ENCODE measurements at places on chromosomes 6 and 20.

GRCh38 chr6:134398453-134398852, 80.5 kb upstream of the SGK1 start:
- peak; percentile 10 for DNase-seq

- no peak for DNase-seq
Measured at GRCh38 chr6:143187238-143187923, 126.7 kb downstream of the AIG1 start.

- DNase-seq = no peak
Measured at GRCh38 chr6:104686550-104687175, 173.1 kb downstream of the HACE1 start.

DNA sequence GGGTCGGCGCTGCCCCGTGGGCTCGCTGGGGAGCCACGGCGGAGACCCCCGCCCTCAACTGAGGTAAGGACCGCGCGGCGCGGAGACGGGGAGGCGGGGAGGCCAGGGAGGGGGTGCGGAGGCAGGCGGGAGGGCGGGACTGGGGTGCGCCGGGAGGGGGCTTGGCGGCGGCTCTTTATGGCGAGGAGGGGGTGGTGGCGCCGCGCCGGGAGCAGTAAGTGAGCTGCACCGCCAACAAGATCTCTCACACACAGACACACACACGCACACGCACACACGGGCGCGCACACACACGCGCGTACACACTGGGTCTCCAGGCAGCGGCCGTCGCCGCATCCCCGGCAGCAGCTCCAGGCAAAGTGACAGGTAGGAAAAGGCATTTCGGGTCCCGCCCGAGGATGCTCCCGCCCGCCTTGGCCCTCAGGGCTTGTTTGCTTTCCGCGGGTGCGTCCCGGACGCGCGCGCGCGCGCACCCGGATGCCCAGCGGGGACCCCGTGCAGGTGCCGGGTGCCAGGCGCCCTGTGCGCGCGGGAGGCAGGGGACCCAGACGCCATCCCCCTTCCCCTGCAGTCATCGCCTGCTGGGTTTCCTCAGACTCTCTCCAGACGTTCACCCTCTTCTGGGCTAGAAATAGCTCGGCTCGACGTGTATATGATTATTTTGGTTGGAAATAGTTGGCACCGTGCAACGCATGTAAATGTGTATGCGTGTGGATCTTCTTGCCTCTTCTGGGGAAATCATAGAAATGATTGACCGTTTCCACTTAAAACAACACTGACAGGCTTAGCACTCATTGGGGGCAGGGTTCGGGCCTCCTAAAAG, at the start of gene PLCB4:
Gene PLCB4, plus strand, starts transcription at position 247 of the 823 bp plus-strand sequence. CDS start 238,728 bp downstream, outside the sequence.
- peak; percentile 39 for DNase-seq

- no peak for DNase-seq
Measured at GRCh38 chr6:105014954-105015353, 58.0 kb downstream of the LIN28B start.

GRCh38 chr6:32140420-32141046, 10.4 kb upstream of the FKBPL start:
- peak; percentile 58 for DNase-seq

DNA sequence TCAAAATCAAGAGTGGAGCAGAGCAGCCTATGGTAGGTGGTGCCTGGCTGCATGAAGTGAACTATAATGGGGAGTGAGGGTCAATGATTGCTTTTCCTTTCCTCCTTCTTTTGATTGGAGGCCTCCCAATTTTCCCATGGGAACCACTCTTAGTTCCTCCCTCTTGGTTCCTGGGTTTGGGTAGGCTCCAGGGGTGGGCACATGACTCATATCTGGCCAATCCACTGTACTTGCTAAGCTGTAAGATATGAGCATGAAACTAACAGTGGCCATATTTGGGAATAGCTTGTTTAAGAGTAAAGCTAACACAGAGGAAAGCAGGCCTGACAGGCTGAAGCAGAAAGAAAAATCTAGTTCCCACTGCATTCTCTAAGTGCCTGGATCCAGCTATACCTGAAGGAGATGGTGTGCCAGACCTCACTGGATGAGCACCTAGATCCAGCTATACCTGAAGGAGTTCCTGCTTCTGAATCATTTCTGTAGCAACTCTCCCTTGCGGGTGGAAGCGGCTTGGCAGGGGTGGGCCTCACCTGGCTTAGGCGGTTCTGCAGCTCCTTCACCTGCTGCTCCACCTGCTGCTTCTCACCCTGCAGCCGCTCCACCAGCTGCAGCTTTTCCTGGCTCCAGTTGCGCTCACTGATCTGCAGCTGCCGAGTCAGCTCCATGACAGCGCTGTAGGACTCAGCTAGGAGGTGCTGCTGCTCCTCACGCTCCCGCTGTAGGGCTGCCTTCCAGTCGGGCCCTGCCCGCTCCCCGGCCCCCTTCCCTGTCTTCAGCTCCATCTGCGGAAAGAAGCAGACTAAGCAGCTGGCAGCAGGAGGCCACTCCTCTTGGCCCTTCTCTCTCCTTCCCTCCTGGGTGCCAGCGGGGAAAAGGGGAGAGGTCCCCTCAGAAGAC, 29.0 kb upstream of the DSN1 start:
- DNase-seq = no peak

DNA sequence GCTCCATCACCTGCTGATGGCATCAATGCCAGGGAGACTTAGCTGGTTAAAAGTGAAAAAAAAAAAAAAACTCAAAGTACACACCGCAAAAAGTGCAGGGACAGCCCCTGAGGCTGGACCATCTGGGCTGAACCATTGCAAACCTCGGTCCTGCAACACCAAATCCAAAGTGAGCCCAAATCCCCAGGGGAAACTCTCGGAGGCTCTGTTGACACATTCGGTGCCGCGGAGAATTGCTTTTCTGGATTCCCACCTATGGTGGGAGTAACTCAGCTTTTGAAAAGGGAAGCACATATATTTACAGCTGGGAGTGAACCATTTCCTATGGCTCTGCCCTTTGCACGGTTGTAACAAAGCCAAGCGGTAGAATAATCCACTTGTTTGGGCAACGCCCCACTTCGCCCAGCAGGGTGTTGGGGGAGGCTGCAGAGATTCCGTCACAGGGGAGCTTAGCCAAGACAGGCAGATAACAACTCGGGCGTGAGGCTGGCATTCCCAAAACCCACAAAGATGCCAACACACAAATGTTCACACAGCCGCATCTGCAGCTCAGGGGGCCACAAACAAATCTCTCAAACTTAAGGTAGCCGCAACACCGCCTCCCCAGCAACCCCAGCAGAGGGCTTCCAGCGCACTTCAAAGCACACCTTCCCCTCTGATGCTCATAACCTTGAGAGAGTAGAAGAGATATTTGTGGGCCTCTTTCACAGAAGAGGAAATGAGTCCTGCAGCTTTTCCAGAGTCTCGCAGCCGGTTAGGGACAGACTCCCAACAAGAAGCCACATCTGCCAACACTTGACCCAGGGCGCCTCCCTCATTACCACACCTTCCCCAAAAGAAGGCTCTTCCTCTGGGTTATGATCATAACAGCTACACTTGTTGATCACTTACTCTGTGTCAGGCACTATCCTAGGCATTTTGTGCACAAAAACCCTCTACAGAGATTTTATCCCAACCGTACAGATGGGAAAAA, 11.4 kb downstream of the ZC3H12D start:
- no peak for DNase-seq

- DNase-seq = peak; percentile 84
Measured at GRCh38 chr20:62537649-62538292, 62.0 kb upstream of the GATA5 start.

- DNase-seq = no peak
Measured at GRCh38 chr6:115360602-115361325, 699.9 kb downstream of the FRK start.

DNA sequence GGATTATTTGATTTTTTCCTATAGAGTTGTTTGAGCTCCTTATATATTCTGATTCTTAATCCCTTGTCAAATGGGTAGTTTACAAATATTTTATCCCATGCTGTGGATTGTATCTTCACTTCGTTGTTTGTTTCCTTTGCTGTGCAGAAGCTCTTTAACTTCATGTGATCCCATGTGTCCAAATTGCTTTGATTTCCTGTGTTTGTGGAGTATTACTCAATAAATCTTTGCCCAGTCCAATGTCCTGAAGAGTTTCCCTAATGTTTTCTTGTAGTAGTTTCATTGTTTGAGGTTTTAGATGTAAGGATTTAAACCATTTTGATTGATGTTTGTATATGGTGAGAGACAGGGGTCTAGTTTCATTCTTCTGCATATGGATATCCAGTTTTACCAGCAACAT, 143.7 kb upstream of the HTR1E start:
- no peak for DNase-seq

GRCh38 chr6:43861212-43861894, 91.3 kb downstream of the VEGFA start:
- DNase-seq = no peak

DNA sequence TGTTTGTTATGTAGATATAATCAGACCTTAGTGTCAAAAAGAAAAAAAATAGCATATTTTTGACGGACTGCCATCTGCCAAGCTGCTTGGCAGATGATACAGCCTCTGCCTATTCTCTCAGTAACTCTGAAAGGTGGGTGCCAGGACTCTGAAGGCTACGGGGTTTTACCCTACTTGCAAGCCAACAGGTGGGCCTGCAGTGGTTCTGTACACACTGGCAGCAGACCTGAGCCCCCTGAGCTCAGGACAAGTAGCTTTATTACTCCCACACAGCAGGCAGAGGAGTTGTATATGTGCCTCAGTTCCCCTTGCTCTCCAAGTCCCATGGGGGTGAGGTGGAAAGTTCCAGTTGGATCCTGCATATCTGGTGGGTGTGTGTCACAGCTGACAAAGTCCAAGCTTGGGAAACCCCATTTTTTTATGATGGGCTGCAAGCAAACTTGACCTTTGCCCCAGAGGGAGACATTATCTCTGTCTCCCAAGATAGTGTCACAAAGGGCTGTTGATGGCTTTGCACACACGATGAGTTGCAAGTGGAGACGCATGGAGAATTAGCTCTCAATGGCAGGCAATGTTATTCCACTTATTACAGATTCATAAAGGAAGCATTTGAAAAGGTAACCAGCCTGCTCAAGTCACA, 20.5 kb upstream of the AFDN start:
- no peak for DNase-seq

DNA sequence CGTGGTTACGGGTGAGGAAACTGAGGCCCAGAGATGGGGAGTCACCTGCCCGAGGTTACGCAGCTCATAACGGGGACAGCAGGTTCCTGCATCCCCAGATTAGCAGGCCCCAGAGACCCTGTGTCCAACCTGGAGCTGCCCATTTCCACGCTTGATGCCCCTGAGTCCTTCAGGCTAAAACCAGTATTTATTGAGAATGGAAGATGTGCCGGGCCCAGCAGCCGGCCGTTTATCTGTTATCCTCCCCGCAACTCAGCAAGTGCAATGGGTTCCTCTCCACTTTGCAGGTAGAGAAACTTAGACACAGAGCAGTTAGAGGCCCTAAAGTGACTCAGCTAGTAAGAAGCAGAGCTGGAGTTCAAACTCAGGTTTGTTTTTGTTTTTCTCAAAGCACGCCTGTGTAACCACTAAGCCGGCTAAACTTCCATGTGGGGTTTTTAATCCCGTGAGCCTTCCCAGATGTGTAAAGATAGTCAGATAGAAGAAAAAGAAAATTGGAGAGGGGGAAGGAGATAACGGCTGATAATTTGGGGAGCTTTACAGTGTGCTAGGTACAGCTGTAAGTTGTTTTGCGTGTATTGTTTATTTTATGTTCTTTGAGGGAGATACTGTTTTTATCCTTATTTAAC, 775 bp downstream of the PFDN4 start:
- DNase-seq = peak; percentile 38

- no peak for DNase-seq
Measured at GRCh38 chr6:29447670-29448069, 8.6 kb downstream of the OR10C1 start.

GRCh38 chr6:36560822-36561221, 13.5 kb upstream of the STK38 start:
- no peak for DNase-seq

DNA sequence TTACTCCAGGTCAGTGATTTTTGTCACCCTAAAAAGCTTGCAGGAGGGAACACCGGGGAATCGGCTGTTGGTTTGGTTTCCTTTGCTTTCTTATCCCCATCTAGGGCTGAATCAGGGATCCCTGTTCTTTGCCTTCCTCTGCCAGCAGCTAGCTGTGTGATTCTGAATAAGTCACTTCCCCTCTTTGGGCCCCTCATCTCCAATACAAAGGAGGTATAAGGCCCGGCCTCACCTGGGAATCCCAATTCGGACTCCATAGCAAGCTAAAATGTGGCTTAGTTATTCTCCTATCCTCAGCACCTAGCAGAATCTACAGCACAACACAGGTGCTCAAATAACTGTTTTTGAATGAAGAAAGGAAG, 18.5 kb upstream of the ARMC12 start:
- no peak for DNase-seq

DNA sequence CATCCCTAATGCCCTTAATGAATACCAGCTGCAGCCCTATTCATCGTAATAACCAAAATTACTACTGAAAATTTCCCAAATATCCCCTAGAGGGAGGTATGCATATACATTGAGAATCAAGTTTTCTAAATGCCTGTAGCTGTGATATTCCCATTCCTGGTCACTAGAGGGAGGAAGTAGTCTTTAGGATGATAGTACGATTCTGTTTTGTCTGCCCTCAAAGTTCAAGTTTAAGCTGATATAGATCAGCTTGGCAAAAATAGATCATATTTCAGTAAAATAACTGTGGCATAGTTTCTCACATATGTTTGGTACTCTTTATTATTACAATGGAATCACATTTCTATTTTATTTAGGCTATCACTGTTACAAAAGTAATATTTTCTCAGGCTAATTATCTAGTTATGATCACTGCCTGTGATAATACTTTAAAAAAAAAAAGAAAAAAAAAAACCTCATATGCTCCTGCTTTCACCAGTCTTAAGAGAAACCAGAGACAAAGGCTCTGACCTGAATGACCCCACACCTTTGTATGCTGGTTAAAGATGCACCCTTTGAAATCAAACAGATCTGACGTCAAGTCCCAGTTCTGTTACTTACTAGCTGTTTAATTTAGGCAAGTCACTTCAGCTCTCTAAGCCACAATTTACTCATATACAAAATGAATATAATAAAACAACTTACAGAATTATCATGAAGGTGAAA, 11.0 kb downstream of the TSPYL1 start:
- DNase-seq = peak; percentile 94

Data from hematopoietic multipotent progenitor cell treated with erythropoietin and hydrocortisone succinate and interleukin-3 and kit ligand, for 6 days (in vitro differentiated cells).